ENCODE measurements at places on chromosomes 2 and 18.
A peak's percentile ranks its signal among the peaks of the same experiment; 100 is the strongest.

GRCh38 chr2:41886757-41887156 lies 161.1 kb upstream of the PKDCC start:
- no peak for DNase-seq

DNA sequence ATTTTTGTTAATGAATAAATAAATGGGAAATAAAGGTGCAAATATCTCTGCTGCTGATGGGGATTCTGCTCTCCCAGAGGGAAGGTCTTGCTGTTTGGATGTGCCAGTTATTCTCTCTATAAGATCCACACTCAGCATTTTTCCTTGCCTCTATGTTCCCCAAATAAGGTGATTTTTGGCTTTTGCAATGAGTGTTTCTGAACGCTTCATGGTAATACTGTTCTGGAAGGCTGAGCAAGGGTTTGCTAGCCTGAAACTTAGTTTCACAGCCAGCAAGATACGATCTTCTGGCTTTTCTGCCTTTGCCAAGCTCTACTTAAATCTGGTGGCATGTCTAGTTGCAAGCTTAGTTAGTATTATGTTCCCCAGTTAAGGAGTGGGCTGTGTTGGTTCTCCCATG lies 114.6 kb downstream of the LPIN1 start:
- no peak for DNase-seq

- DNase-seq, result no peak
Observed at GRCh38 chr2:219625179-219625578, 2.3 kb upstream of the SLC4A3 start.

DNA sequence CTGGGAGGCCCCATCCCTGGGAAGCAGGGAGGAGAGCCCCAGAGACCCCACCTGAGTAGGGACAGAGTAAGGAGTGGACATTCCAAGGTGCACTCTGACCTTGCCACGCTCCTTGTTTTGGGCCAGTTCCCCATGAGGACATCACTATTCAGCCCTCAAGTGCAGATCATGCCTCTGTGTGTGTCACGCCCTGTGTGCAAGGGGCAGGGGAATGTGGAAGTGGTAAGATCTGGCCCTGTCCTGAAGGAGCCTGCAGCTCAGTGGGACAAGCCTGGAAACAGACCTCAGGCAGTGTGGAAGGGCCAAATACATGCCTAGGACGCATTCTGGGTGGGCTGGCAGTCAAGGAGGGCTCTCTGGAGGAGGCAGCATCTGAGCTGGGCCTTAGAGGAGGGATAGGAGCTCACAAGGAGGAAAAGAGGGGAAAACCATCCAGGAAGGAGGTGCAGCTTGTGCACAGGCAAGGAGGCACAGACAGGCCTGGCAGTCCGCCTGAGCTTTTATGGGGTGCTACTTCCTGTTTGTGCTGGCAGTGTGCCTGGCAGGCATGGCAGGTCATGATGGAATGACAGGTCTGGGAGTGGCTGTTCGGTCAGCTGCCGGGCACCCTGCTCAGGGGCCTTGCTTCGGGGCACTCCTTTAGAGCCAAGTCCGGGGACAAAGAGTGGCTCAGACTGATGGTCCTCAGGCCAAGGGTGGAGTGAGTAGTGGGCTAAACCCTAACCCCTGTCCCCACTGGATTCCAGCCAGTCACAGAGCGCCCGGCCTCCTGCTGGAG lies 3.3 kb downstream of the KLHL30 start:
- peak; percentile 78 for DNase-seq

DNA sequence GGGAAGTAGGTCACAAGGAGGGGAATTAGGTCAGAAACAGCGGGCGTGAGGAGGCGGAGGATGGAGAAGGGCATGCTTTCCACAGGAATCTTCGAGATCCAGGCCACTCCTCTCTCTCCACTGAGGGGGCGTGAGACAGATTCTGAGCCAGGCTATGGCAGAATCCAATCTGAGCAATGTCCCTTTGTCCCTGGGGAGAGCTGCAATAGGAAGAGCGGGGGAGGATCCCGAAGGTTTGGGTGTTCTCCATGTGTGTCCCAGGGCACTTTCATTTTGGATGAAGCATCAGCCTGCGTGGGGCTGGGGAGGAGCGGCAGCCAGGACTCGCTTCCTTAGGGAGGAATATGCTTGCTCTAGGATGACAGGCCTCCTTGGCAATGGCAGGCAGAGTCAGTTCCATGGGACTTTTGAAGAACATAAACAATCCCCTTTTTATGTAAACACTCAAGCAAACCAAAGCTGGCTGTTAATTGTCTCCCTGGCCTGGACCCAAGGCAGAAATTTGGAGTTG lies 84.0 kb downstream of the LIPG start:
- no peak for DNase-seq

DNA sequence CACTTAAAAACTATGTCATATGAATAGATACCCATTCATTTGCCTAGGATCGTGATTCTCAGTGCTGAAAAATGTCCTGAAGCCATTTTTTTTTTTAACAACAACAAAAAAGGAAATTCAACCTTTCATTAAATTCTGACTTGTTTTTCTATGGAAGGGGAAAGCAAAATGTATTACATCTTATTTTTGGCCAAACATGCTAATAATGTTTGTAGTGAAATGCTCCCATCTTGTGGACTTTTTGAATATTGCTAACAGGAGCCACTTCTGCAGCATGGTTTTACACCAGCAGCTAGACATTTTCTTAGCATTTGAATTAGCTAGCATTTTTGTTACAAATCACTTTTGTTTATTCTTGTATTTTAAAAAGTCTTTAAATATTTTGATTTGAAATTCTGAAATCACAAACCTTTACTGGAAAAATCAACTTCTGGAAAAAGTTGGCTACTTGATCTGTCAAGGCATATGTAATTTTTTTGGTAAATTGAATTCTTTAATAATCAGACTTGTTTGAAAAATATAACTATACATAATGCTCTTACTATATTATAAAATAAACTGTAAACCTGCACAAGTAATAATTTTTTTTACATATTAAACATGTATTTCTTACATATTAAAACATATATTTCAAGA lies 75.8 kb downstream of the KIDINS220 start:
- peak; percentile 49 for DNase-seq

- no peak for DNase-seq
Observed at GRCh38 chr18:39596891-39597290, 2031.3 kb upstream of the CELF4 start.

GRCh38 chr2:160551259-160551658 lies 57.7 kb upstream of the RBMS1 start:
- no peak for DNase-seq

DNA sequence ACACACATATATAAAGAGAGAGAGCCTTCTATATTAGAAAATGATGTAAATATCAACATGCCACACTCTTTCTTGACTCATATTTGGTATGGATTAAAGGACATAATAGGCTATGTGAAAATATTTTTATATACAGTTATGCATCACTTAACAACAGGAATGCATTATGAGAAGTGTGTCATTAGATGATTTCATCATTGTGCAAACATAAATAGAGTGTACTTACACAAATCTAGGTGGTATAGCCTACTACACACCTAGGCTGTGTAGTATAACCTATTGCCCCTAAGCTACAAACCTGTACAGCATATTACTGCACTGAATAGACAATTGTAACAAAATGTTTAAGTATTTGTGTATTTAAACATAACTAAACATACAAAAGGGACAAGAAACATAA lies 354.8 kb upstream of the CNTNAP5 start:
- no peak for DNase-seq

DNA sequence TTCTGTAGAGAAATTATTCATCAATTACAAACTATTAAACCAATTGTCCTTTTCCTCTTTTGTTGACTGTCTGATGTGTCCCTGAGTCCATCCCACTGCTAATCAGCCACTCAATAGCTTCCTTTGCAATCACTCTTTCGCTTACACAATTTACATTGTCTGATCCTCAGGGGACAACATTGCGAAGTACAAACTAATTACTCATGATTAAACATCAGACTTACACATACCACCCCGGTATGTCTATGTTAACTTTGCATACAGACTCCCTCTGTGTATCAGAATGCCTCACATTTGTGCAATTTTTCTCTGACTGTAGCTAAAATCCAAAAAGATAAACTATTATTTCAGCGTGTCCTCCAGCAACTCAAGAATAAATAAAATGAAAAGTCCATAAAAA lies 264.4 kb upstream of the REV1 start:
- DNase-seq, result no peak

- DNase-seq, result no peak
Observed at GRCh38 chr2:8307606-8308180, 374.2 kb upstream of the ID2 start.

- DNase-seq, result no peak
Observed at GRCh38 chr2:5713101-5713500, 20.9 kb downstream of the SOX11 start.

DNA sequence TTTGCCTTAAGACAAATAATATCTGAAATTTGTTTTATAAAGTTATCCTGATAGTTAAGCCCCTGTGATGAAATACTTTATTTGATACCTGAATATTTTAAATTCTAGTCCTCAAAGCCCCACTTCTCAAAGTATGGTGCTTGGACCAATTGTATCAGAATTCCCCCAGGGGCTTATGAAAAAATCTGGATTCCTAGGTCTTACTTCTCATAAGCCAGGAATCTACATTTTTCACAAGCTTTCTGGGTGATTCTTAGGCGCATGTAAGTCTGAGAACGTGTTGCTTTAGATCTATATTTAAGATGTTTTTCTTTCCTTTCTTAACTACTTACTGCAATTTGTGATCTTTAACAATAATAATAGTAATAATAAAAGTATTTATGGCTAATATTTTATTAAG lies 53.1 kb downstream of the MYO1B start:
- no peak for DNase-seq

GRCh38 chr2:120075545-120075944 lies 62.7 kb downstream of the EPB41L5 start:
- DNase-seq, result no peak

DNA sequence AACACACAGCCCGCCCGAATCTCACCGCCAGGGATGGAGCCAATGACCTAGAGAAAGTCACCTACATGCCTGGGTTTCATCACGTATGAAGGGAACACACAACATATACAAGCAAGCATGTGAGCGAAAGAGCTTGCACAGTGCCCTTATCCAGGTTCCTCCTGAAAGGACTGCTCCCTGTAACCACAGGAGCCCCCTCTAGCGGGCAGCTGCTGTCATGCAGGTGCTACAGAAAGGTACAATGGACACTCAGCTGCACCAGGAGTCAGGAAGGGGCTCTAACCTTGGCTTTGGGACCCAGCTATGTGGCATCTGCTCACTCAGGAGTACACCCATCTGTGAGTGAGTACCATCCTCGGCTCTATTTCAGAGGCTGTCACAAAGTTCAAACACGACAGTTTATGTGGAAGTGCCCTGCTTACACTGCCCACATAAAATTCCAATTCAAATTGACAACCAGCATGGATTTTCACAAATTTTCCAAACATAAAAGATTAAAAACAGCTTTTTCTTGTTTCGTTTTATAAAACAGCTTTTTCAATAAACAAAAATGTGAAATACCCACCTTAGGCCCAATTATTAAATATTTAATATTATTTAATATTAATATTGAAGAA lies 3.5 kb downstream of the NDUFA10 start:
- DNase-seq, result peak; percentile 81

DNA sequence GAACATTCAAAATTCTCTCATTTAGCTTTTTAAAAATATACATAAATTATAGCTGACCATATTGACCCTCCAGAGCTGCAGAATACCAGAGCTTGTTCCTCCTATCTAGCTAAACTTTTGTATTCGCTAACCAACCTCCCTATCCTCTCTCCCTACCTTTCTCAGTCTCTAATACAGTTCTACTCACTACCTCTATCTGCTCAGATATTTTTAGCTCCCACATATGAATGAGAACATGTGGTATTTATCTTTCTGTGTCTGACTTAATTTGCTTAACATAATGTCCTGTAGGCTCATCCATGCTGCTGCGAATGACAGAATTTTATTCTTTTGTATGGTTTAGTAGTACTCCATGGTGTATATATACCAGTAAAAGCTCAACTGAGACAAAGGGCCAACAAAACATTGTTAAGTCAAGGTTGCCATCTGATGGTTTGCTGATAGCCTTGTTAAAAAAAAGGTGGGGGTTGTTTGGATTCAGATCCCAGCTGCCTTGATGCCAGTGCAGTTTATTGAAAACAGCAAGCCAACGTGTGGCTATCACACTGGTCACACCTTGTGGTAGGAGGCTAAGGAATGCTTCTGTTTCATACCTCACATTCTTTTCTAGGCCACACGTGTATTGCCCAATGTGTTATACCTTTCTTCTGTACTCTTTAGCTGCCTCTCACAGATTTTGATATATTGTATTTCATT lies 101.5 kb downstream of the VWA3B start:
- DNase-seq, result no peak

DNA sequence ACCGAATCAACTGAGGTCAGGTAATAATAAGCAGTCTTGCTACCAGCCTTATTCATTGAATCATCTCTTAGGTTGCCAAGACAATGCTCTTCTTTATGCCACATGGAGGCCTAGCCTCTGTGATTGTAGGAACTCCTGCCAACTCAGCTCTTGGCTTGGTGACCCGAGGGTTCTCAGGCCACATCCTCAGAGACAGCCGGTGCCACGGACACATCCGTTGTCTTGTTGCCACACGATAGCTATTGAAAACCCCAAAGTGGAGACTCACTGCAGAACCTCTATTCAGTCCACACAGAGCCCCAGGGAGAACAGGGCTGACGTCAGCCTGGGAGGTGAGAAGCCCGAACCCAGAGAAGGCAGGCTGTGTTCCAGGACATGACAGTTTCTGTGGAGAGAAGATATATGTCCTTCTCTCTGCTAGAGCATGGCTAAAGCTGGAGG lies 53.5 kb upstream of the TGFA start:
- DNase-seq, result no peak

GRCh38 chr2:53987336-53987921 lies 16.6 kb upstream of the PSME4 start:
- DNase-seq, result no peak

GRCh38 chr2:8615252-8615575 lies 66.6 kb upstream of the ID2 start:
- DNase-seq, result no peak

- DNase-seq, result no peak
Observed at GRCh38 chr2:101745711-101746694, 48.5 kb downstream of the MAP4K4 start.

- no peak for DNase-seq
Observed at GRCh38 chr2:101089419-101089818, 61.8 kb downstream of the TBC1D8 start.

GRCh38 chr2:7210712-7211111 lies 293.5 kb downstream of the RNF144A start:
- DNase-seq, result no peak

Measured in A549 (cell line).